Liver (tissue), 10 donors: ENCODE measurements at places on chromosomes 11 and 22.

GRCh38 chr11:38254913-38255312 lies 1656.9 kb upstream of the RAG2 start:
- no peaks in the 10 kb centered on the region for H3K36me3 ChIP-seq
- no peak overlapping the region for H3K27ac ChIP-seq
- no peaks in the 10 kb centered on the region for H3K27me3 ChIP-seq

DNA sequence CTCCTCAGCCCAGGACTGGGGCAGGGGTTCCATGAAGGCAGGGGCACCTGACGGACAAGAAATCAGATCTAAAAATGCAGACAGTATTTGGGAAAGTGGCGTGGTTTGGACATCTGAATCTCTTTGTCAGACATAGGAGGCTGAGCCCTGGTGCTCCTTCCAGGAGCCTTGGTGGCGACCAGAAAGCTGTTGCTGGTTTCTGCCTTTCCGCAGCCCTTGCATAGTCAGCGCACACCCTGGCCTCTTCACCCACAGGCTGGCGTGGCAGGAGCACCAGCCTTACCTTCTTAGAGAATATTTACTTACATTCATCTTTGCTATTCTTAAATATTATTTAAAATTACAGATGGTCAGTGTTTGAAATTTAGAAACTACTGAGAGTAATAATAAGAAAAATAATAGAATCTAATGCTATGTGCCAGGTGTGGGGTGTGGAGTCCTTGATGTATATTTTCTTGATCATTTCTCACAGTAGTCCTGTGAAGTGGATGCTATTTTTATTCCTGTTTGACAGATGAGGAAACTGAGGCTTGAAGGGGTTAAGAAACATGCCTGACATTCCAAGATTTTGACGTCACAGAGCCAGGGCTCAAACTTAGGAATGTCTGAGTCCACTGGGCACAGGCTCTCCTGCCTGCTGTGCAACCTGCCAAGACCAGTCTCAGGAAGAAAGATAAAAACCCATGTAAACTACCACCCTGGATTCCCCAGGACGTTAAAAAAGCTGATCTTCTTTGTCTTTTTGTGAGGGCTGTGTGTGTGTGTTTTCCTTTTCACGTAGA lies 51.6 kb downstream of the TBC1D22A start:
- H3K4me1 ChIP-seq, result peaks cover 26% of the 10 kb centered on the region
- H3K27ac ChIP-seq, result no peak overlapping the region
- H3K4me3 ChIP-seq, result no peak overlapping the region
- H3K27me3 ChIP-seq, result no peaks in the 10 kb centered on the region

- no peak overlapping the region for H3K4me3 ChIP-seq
- no peaks in the 10 kb centered on the region for H3K4me1 ChIP-seq
- H3K27me3 ChIP-seq, result no peaks in the 10 kb centered on the region
- H3K36me3 ChIP-seq, result no peaks in the 10 kb centered on the region
- DNase-seq, result no peak
- H3K27ac ChIP-seq, result no peak overlapping the region
Measured at GRCh38 chr11:70471254-70471653, 72.9 kb downstream of the CTTN start.

GRCh38 chr22:45887202-45888131 lies 89.5 kb downstream of the WNT7B start:
- no peak overlapping the region for H3K4me3 ChIP-seq
- no peak for DNase-seq
- H3K27me3 ChIP-seq, result no peaks in the 10 kb centered on the region
- H3K4me1 ChIP-seq, result no peaks in the 10 kb centered on the region

DNA sequence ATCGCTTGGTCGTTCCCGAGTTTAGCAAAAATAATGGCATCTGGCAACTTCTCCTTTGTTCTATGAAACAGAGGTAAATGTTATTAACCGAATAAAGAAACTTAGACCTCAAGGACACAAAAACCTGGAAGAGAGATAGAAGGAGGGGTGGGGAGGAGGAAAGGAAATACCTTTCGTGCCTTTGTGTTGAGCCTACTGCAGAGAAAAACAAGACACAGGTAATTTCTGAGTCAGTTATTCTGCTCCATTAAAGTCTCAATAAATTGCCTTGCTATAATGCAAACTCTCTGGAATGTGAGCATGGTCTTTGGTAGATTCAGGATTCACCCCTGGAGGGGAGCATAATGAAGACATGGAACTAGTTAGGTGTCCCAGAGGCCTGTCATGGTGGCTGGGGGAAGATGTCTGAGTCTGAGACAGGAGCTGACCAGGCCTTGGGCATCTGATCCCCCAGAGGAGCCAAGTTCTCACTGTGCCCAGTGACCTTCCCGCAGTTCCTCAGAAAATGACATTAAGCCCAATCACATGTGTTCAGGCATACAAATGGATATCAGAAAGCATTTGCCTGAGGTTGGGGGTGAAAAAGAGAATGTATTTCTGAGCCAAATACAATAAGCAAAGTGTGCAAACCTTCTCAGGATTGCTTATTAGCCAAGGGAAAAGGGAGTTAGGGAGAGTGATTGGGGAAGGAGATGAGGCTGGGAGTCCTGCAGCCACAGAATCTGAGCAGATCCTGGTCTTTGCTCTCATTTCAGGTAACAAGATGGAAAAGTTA lies 72.6 kb upstream of the CADM1 start:
- H3K36me3 ChIP-seq, result no peaks in the 10 kb centered on the region
- DNase-seq, result no peak
- H3K27ac ChIP-seq, result no peak overlapping the region
- no peak overlapping the region for H3K4me3 ChIP-seq
- H3K27me3 ChIP-seq, result no peaks in the 10 kb centered on the region
- no peaks in the 10 kb centered on the region for H3K4me1 ChIP-seq

GRCh38 chr11:133156986-133157745 lies 375.1 kb downstream of the OPCML start:
- DNase-seq, result no peak
- H3K27ac ChIP-seq, result no peak overlapping the region
- peaks cover 2% of the 10 kb centered on the region for H3K4me1 ChIP-seq
- H3K36me3 ChIP-seq, result no peaks in the 10 kb centered on the region

DNA sequence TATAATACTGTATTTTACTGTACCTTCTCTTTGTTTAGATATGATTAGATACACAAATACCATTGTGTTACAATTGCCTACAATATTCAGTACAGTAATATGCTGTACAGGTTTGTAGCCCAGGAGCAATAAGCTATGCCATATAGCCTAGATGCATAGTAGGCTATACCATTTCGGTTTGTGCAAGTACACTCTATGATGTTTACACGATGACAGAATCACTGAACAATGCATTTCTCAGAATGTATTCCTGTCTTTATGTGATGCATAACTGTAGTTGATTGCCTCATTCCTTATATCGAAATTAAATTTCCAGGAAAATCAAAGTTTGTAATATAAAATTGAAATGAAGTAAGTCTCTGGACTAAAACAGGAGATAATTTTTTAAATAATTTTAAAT lies 49.3 kb upstream of the OR5P2 start:
- H3K4me1 ChIP-seq, result no peaks in the 10 kb centered on the region
- DNase-seq, result no peak
- no peak overlapping the region for H3K4me3 ChIP-seq
- H3K27ac ChIP-seq, result no peak overlapping the region
- no peaks in the 10 kb centered on the region for H3K36me3 ChIP-seq

DNA sequence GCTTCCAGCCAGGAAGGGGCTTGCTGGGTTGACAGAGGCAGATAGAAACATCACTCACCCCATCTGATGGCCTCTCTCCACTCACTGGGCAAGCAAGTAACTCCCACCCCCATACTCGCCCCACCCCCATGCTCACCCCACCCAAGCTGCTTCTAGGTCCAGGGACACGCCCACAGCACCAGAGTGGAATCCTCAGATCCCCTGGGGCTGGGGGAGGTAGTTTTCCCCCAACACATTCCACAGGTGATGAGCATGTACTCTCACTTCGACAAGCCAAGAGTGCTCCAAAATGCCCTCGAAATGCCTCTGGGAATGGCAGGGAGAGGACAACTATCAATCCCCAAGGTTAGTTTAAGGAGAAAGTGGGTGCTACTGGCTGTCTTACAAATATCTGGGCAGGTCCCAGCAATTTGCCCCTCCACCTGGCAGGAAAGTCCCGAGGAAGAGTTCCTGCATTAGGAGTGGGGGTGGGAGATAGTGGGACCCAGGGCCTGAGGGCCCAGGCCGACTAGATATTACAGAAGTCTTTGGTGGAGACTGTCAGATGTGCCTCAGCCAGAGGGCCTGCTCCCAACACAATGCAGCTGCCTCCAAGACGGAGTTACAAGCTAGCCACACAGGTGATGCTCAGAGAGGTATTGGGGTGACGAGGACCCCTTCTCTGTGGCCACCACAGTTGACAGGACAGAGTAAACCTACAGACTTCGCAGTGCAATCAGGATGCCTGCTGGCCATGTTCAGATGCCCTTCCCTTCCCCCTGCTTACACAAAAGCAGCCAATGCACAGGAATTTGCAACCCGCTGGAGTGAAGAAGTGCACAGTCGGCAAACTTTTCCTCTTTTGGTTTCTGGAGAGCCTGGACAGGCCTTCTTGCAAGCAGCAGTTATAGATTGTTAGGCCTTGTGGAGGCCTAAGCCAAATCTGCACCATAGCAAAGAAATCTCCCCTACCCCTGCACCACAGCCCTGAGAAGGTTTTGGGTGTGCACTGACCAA lies 2.9 kb upstream of the LMO1 start:
- H3K36me3 ChIP-seq, result no peaks in the 10 kb centered on the region
- peaks cover 6% of the 10 kb centered on the region for H3K4me1 ChIP-seq
- H3K27ac ChIP-seq, result no peak overlapping the region
- peaks cover 22% of the 10 kb centered on the region for H3K27me3 ChIP-seq
- no peak for DNase-seq

- no peak overlapping the region for H3K4me3 ChIP-seq
- H3K36me3 ChIP-seq, result no peaks in the 10 kb centered on the region
- DNase-seq, result no peak
- no peaks in the 10 kb centered on the region for H3K4me1 ChIP-seq
- no peaks in the 10 kb centered on the region for H3K27me3 ChIP-seq
Measured at GRCh38 chr22:38953577-38954413, 3.6 kb upstream of the APOBEC3A start.

DNA sequence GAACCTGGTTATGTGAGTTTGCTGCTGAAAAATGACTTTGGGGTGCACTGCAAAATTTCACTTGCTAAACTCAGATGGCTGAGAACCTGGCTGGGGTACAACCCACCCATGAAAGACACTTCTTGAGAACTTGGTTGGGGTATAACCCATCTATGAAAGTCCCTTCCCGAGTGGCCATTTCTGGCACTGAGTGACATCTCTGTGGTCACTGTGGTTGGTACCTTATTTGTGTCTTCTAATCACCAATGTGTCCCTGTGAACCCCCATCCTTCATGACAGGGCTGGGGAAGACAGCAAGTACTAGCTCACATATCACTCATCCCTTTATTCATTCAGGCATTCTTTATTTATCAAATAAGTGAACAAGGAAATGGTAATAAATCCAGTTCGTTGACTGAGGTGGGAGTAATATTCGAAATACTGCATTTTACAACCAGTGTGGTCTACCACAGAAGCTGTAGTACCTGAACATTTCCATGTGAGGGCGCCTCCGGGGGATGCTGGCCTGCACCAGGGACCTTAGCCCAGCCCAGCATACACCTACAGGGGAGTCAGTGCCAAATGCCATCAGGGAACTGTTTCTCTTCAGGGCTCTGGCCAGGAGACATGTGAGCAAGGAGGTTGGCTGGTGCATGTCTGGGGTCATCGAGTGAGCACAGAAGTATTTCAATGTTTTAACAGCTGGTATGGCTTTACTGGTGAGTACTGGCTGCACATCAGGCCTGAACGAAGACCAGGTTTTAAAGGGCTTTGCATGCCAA lies 122.1 kb downstream of the CSNK2A3 start:
- H3K27me3 ChIP-seq, result no peaks in the 10 kb centered on the region
- no peaks in the 10 kb centered on the region for H3K36me3 ChIP-seq
- H3K4me1 ChIP-seq, result no peaks in the 10 kb centered on the region
- DNase-seq, result no peak
- H3K27ac ChIP-seq, result no peak overlapping the region
- H3K4me3 ChIP-seq, result no peak overlapping the region

DNA sequence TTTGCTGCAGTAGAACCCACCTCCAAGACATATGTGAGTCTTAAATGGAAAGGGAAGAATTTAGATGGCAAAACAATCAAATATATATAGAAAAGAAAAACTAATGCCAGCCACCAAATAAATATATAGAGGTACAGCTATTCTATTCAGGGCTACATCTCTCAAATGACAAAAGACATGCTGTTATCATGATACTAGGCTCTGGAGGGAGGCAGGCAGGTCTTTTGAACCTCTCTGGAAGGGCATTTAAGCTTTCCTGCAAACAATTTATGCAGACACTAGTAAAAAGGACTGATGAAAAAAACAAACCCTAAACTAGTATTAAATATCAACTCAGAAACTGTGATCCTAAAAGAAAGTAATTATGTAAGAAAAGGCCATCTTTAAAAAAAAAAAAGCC lies 24.4 kb downstream of the UEVLD start:
- H3K4me1 ChIP-seq, result no peaks in the 10 kb centered on the region
- H3K27ac ChIP-seq, result no peak overlapping the region

- no peak overlapping the region for H3K27ac ChIP-seq
- H3K27me3 ChIP-seq, result peaks cover under 1% of the 10 kb centered on the region
- peak; percentile 75 for DNase-seq
- H3K4me1 ChIP-seq, result no peaks in the 10 kb centered on the region
- H3K36me3 ChIP-seq, result no peaks in the 10 kb centered on the region
Measured at GRCh38 chr22:22342697-22343580, 98.4 kb downstream of the VPREB1 start.

- H3K36me3 ChIP-seq, result no peaks in the 10 kb centered on the region
- H3K4me3 ChIP-seq, result no peak overlapping the region
- no peaks in the 10 kb centered on the region for H3K27me3 ChIP-seq
- DNase-seq, result no peak
- H3K27ac ChIP-seq, result no peak overlapping the region
- no peaks in the 10 kb centered on the region for H3K4me1 ChIP-seq
Measured at GRCh38 chr11:10026514-10026913, 267.5 kb downstream of the SBF2 start.

DNA sequence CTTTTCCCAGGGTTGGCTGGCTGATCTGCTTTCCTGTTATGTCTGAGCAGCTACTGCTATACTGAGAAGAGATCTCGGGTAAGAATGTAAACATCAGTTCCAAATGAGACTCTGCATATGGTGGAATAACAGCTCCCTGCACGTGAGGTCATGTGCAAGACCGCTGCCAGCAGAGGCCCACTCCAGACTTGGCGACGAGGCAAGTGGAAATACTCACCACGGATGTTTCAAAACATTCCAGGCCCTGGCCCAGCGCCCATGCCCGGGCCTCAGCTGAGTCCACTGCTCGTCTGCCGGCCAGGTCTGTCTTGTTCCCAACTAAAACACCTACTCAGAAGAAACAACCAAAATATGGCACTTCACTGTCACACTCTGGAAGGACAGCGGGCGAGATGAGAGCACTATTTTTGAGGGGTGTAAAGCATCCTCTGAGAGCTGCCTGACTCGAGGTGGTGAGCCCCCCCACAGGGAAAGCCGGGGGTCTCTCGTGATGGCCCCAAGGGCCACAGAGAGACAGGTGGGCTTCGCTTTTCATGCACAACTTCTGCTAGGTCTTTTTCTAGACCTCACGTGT lies 13.1 kb downstream of the IFT27 start:
- no peaks in the 10 kb centered on the region for H3K27me3 ChIP-seq
- H3K4me1 ChIP-seq, result no peaks in the 10 kb centered on the region
- no peak overlapping the region for H3K27ac ChIP-seq
- DNase-seq, result no peak
- H3K4me3 ChIP-seq, result no peak overlapping the region

- peaks cover 7% of the 10 kb centered on the region for H3K4me1 ChIP-seq
- H3K36me3 ChIP-seq, result no peaks in the 10 kb centered on the region
- H3K27me3 ChIP-seq, result no peaks in the 10 kb centered on the region
- DNase-seq, result no peak
Measured at GRCh38 chr22:25080855-25081254, 118.8 kb upstream of the CRYBB3 start.
